M059J (cell line): ENCODE measurements at places on chromosomes 12 and 14. TPM values are rescaled to one million over a fixed set of nuclear protein-coding genes. Genes with fewer than 3 reads are reported as not detected.
A peak's percentile ranks its signal among the peaks of the same experiment; 100 is the strongest.

The RIMBP2 gene
- 0.47 and 0.81 TPM in 2 replicates for total RNA-seq

The AGAP2 gene
- total RNA-seq, result 0.07 TPM in 1 of 2 replicates, not detected in the other

DNA sequence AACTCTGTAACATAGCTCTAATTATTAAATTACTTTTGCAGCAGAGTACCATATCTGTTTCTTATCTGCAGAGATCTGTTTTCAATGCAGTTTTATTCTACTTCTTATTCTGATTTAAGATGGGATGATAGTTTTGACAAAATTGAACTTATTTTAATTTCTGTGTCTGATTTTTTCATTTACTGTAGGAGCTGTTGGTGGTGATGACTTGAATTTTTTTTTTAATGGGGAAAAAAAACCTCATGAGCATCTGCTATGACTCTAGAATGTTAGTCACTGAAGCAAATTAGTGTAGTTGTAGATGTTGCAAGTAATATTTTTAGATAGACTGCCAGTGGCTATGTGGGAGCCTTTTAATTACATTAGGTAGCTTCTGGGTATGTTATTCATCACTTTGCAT, 23.4 kb downstream of the DNM1L start:
- peak; percentile 3 for DNase-seq

DNA sequence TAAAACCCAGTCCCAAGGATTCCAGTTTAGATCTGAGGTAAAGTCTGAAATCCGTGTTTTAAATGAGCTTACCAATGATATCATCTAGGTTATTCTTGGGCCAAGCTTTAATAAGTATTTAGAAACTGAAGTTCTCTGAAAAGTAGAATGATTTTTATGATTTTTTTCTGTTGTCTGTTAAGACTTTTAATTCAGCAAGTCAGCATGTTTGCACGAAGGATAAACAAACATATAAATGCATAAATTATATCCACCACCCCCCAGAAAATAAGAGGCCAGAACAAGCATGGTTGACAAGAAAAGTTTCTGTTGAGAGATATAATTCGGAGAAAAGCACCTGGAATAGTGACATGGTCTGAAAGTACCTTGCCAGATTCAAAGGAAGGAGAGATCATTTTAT, 655.7 kb downstream of the NOVA1 start:
- DNase-seq, result no peak

GRCh38 chr12:46933947-46934346, 108.2 kb upstream of the SLC38A4 start:
- peak; percentile 67 for DNase-seq

GRCh38 chr14:51014625-51015024, 70.3 kb upstream of the PYGL start:
- DNase-seq, result peak; percentile 64

DNA sequence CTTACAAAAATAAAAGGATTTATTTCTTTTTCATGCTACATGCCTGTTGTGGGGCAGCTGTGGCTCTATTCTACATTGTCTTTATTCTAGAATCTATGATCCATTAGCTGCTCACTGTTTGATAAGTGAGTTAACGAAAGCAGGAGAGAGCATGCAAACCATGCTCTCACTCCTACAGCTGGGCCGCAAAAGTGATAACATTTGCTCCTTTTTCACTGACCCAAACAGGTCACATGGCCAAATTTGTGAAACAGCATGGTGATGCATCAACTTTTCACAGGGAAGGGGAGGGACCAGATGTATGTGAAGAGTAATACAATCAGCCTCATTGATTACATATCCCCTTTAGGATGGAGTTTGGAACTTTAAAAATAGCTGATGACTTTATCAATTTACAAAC, 456.9 kb upstream of the SYT1 start:
- no peak for DNase-seq

DNA sequence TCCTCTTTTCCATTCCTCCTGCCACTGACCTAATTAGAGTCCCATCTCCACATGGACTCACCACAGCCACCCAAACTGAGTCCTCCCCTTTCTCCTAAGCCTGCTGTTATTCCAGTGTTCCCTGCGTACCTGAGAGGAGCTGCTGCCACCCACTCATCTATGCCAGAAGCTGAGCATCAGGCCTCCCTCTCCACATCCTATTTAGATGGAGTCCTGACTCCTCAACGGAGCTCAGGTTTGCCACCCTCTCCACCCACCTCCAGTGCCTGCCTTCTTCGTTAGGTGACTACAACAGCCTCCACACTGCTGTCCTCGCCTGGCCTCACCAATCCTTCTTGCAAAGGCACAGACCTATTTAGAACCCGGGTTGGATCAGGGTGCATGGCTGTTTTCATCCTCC, 15.2 kb upstream of the ABHD12B start:
- DNase-seq, result no peak

GRCh38 chr14:104248203-104249055, 110.0 kb downstream of the KIF26A start:
- no peak for DNase-seq
